ENCODE measurements at places on chromosomes 16 and 17. TPM values are rescaled to one million over a fixed set of nuclear protein-coding genes. Genes with fewer than 3 reads are reported as not detected.
A peak's percentile ranks its signal among the peaks of the same experiment; 100 is the strongest.

The POLR3E gene
- total RNA-seq: 59.0 TPM

The HOXB9 gene
- 0.33 TPM for total RNA-seq

The NHLRC4 gene
- 0.32 TPM for total RNA-seq

The TEDC2 gene
- 1.0 TPM for total RNA-seq

The SARM1 gene
- 14.3 TPM for total RNA-seq

The MYADML2 gene
- not detected for total RNA-seq

The HOXB7 gene
- 1.5 TPM for total RNA-seq

DNA sequence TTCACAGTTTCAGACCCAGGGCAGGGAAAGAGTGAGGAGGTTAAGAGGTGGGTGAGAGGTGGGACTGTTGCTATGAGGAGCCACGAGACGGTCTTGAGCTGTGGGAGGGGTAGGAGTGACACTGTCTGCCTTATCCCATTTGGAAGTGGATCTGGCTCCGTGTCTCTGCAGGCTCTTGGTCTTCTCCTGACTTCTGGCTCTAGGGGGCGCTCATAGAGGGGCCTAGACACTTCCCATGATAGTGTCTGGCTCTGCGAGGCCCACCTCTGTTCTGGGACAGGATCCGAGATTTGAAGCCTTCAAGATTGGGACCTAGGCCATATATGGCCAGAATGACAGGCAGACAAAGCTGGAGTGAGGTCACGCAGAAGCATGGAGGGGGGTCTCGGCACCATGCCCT is 204.5 kb downstream of the GSG1L start:
- no peak for DNase-seq

GRCh38 chr16:12903407-12904328 is 2.3 kb downstream of the SHISA9 start:
- no peak for DNase-seq

- no peak for DNase-seq
Observed at GRCh38 chr17:63657786-63658185, 35.6 kb downstream of the MAP3K3 start.

DNA sequence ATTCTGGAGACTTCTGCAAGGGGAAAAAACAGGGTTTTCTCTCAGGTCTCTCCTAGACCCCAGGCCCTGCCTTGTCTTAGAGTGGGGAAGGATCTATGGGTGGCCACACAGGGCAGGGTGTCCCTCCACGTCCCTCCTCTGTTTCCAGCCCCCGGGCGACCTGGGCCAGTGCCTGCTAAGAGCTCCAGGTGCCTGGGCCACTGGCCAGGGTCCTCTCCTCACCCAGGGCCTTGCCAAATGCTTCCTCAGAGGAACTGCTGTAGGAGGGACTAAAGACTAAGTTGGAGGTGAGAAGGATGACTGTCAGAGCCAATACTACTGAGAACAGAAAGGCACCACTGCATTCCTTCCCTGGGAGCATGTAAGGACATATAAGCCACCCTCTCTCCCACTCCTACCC is 11.4 kb downstream of the NOS2 start:
- no peak for DNase-seq

- DNase-seq: no peak
Observed at GRCh38 chr16:50381679-50382440, 13.1 kb upstream of the BRD7 start.

DNA sequence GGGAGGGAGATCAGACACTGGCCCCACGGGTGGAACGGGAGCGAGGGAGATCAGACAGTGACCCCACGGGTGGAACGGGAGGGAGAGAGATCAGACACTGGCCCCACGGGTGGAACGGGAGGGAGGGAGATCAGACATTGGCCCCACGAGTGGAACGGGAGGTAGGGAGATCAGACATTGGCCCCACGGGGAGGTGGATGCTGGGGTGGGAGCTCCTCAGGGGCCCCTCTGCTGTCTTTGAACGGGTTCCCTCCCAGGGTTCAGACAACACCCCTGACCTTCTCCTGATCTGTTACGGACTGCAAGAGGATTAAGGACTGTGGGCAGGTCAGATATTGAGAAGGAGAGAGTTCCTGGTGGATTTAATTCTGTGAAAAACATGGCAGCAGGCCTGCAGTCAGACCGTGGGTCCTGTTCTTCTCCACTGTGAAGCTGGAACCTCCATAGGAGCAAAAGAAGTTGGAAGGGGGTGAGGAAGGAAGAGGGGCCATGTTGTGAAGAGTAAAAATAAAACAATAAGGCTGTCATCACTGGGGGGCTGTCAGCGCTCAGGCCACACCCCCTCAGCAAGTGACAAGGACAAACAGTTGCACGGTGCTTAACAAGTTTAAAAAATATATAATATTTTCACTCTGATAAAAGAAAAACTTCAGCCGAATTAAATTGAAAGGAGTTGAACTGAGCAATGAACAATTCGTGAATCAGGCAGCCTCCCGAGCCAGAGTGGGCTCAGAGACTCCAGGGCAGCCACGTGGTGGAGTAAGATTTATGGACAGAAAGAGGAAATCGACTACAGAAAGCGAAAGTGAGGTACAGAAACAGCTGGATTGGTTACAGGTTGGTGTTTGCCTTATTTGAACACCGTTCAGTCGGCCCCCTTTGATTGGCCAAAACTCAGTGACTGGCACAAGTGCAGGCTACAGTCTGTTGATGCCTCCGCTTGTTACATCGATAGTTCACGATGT is 348.7 kb upstream of the TNRC6C start:
- no peak for DNase-seq

DNA sequence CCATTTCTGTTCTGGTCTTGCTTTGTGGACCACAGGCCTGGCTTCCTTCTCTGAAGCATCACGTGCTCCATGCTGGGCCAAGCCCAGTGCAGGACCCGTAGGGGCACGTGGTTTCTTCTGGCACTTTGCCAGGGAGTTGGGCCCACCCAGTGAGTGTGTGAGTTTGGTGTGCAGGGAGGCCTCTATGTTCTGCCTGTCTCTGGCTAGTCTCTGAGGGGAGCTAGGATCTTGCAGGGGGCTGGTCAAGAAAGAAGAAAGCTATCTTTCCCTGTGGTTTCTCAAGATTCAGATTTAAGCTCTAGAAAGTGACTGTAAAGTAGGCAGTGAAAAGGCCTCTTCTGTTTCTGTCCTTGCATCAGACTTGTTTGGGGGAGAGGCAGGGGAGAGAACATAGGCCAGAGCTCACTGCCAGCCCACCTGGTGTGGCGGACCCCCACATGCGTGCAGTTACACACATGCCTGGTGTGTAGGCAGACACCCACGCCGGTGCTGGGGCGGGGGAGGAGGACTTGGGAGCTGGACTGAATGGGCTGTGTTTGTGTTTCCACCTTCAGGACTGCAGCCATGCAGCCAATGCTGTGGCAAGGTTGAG is 11.8 kb downstream of the LASP1 start:
- no peak for DNase-seq

- no peak for DNase-seq
Observed at GRCh38 chr16:87063543-87063942, 253.6 kb downstream of the C16orf95 start.

- no peak for DNase-seq
Observed at GRCh38 chr17:77768248-77768852, 190.2 kb upstream of the TNRC6C start.

- no peak for DNase-seq
Observed at GRCh38 chr17:79024901-79025737, 1.1 kb downstream of the C1QTNF1 start.

- DNase-seq: no peak
Observed at GRCh38 chr16:68892898-68893297, 49.6 kb downstream of the TANGO6 start.

DNA sequence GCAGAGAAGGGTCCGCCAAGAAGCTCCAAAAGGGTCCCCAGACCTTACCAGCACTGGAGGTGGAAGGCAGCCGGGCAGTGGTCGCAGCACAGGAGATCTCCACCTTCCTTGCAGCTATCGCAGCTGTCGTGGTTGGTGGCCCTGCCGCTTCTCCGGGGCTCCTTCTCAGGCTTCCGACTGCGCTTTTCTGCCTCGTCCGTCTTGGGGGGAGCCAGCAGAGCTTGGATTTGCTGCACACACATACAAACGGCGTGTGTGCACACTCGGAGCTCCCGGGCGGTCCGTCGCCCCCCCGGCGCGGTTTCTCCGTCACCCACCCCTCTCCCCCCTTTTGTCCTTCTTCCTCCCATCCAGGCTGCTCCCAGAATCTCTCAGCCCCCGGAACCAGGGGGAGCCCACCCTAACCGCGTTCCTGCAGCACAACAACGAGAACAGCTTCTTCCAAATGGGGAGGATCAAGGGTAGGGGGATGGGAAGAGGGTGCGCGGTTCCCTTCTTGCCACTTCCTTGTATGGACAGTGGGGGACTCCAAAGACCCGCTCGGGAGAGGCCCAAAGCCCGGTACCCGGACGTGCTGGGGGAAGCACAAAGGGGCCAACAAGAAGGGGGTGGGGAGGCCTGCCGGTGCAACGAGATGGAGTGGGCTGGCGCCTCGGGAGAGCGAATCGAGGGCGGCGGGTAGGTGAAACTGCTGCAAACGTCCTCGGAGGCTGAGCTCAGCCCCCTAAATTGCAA is 1.1 kb downstream of the PHF12 start:
- DNase-seq: peak; percentile 56

DNA sequence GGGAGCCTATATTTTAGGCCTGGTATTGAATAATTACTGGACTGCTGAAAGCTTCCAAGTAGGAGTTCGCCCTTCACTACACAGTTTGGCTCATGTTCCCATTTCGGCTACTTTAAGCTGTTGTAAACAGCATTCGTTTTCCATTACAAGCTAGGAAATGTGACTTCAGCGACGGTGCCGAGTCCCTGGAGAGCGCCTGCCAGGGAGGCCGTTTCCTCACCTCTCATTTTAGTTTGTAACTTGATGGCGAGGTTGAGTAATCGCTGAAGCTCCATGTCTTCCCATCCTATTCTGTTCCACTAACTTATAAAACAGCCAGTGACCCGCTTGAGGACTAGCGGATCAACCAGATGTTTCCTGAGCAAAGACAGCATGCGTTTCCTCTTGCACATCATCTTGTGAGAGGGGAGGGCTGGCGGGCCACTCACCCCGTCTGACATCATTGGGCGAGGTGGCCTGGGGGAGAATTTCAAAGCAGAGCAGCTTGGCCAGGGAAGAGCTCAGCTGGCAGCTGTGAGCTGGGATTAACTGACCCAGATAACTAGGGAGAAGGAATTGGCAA is 32.9 kb downstream of the PCTP start:
- no peak for DNase-seq

- no peak for DNase-seq
Observed at GRCh38 chr17:20191056-20191455, 181.9 kb downstream of the SPECC1 start.

DNA sequence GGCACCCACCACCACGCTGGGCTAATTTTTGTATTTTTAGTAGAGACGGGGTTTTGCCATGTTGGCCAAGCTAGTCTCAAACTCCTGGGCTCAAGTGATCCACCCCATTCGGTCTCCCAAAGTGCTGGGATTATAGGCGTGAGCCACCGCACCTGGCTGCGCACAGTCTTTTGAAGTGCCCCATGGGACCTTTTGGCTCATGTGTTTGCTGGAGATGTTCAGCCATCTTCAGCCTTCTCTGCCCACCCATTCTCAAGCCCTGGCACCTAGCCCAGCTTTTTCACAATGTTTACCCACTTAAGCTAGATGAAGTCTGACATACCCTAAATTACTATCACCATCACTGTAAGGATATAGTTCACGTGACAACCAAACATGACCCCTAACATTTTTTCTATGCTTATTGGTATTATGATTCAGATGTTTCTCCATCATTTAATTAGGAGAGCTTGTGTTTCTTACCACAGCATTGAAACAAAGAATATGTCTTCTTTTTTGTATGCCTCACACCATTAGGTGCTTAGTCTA is 32.3 kb downstream of the PECAM1 start:
- DNase-seq: no peak

GRCh38 chr16:53041320-53042051 is 11.2 kb downstream of the CHD9NB start:
- DNase-seq: peak; percentile 66

DNA sequence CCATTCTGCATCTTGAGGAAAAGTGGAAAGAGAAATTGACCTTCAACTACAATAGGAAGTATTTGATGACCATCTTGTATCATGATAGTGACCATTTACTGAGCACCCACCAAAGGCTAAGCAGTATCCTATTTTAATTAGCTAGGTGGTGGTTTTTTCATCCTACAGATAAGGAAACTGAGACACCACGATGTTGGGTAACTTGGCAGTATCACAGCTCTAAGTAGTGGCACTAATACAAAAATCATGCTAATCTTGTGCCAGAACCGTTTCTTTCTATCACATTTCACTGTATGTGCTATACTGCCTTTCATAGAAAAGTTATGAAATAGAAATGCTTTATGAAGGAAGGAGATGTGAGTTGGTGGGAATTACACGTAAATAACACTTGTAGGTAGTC is 2.3 kb downstream of the EVI2B start:
- DNase-seq: no peak

GRCh38 chr17:46157443-46158062 is 35.7 kb downstream of the KANSL1 start:
- DNase-seq: no peak

All from breast epithelium (tissue), 4 donors.